HT1080 (cell line): ENCODE measurements at places on chromosomes 2 and 18.

- no peak for DNase-seq
Observed at GRCh38 chr2:127041259-127041970, 65.5 kb downstream of the BIN1 start.

DNA sequence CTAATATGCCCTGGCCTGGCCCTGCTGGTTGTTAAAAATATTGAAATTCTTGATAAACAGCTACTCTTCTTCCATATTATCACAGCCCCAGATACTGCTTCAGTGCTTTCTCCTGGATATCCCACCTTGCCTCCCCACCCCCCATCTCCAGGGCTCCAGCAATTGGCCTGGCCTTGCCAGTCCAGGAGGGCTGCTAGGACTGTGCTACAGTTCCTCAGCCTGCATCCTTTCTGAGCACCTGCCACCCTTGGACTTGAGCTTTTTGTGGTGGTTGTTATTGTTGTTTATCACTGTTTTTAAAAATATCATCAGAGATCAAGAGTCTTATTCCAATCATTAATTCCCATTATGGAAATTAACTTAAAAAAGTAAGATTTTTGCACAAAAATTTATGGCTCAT lies 13.5 kb downstream of the HNMT start:
- DNase-seq: no peak

DNA sequence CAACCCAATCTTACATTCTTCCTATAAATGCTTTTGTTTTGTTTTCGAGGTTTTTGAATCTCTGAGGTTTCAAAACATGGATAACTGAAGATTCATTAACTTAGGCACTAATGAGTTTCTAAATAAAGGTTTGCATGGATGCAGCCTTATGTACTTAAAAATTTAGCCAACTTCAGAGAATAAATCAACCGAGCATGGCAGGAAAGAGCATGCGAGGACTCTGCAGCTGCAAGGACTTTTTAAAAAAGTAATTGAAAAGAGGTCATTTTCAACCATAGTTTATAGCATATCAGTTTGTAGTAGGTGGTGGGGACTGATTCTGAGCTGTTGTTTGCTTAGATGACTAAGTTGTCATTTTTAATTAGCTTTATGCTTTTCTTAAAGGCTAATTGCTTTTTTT lies 567.0 kb upstream of the ZEB2 start:
- DNase-seq: no peak

- no peak for DNase-seq
Observed at GRCh38 chr18:13431886-13432285, 213.3 kb downstream of the LDLRAD4 start.

DNA sequence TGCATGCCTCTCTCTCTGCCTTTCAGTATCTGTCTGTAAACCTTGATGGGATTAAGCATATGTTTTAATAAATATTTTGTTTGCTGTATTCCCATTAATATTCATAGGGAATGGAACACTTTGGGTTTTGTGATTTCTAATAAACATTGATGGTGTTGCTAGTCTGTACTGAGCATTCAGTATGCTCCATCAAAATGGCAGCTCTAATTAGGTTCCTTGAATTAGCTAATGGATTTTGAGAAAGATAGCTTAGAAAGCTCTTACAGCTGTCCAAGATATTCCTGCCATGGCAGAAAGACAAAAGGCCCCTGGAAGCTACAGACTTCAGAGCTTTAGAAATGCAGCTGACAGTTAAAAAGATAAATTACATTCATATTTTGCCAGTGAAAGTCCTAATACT lies 199.2 kb upstream of the NRP2 start:
- no peak for DNase-seq

DNA sequence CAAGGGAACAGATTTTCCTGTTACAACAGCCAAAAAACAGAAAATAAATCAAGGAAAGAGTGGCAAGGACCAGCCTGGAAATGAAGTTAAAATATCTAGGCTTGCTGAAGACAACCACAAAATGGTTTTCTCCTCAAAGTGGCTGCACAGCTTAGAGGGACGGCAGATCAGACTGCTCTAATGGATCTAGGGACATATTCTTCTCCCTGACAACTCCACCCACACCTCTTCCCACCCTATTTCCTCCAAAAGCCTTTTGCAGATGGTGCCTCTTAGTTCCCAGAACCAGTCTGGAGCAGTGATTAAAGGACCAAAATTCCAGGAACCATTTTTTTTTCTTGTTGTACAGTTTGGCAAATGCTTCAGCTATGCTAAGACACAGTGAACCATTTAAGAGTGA lies 220.2 kb upstream of the SIX2 start:
- DNase-seq: no peak

DNA sequence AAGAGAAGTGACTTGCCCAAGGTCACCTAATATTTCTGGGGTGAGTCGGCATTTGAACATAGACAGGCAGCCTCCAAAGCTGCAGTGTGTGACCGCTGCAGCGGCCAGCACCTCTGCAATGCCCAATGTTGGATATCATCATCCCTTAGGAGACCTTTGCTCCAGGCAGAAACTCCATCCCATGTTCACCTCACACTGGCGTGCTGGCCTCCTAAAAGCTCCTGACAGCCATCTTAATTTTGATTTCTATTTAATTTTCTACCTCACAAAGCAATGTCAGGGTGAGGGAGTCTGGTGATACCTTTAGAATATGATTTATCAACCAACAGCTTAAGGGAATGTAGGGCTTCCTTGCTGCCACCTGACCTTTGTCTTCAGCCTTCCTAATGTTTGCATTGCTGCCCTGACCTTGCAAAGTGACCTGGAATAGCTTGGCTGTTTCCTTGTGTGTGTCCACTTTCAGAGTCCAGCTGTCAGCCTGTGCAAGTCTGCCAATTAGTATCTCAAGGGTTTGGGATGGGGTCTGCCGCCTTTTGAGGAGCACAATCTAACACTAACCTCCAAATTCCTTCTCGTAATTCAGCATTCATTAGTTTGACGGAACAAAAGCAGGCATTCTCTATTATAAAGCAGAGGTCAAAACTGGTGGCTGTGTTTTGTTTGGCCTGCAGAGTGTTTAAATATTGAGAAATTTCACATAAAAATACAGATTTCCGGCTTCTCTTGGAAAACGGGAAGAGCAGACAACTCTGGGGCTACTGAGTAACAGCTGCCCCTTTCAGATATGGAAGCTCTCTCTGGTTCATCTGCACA lies 127.6 kb downstream of the PLEKHM3 start:
- DNase-seq: no peak

- peak; percentile 59 for DNase-seq
Observed at GRCh38 chr2:63189026-63189425, 138.4 kb downstream of the OTX1 start.

- DNase-seq: no peak
Observed at GRCh38 chr2:199460846-199461710, 3.3 kb upstream of the SATB2 start.

DNA sequence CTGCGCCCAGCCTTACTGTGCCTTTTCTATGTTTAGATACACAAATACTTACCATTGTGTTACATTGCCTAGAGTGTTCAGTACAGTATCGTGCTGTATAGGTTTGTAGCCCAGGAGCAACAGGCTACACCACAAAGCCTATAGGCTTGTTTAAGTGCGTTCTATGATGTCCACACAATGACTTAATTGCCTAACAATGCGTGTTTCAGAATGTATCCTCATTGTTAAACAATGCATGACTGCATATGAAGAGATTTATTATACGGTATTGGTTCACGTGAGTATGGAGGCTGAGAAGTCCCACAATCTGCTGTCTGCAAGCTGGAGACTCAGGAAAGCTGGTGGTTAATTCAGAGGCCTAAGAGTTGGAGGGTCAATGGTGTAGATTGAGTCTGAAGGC lies 46.1 kb upstream of the MGAT4A start:
- DNase-seq: peak; percentile 14

DNA sequence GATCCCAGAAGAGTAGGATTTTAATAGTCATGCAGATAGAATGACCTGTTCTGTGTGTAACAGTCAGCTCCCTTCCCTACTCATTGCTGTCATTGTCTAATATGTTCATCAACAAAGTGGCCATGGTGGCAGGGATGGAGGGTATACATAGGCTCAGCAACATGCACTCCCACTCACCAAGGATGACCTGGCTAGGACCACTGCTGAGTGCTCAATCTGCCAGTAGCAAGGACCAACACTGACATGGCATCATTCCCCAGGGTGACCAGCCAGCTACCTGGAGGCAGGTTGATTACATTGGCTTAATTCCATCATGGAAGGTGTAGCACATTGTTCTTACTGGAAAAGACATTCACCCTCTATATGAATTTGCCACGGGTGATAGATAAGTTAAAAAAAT lies 401.7 kb upstream of the CELF4 start:
- no peak for DNase-seq

- DNase-seq: no peak
Observed at GRCh38 chr2:126059379-126059778, 596.6 kb upstream of the GYPC start.

- peak; percentile 41 for DNase-seq
Observed at GRCh38 chr18:31680831-31681568, 3.4 kb downstream of the B4GALT6 start.

DNA sequence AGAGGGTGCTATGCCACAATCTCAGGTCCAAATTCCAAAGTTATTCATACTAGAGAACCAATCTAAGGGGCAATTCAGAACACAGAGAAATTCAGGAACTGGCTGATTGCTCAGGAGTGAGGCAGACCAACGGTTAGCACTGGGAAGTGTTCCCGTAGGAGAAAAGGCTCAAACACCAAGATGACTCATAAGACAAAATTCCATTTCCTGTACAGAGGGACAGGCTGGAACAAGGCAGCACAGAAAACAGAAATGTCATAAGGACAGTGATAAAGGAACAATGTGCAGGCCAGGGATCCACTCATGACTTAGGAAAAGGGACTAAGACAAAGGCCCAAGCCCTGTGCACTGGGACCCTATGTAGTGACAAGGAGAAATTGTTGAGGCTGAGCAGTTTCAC lies 54.2 kb downstream of the PDE1A start:
- DNase-seq: peak; percentile 95

DNA sequence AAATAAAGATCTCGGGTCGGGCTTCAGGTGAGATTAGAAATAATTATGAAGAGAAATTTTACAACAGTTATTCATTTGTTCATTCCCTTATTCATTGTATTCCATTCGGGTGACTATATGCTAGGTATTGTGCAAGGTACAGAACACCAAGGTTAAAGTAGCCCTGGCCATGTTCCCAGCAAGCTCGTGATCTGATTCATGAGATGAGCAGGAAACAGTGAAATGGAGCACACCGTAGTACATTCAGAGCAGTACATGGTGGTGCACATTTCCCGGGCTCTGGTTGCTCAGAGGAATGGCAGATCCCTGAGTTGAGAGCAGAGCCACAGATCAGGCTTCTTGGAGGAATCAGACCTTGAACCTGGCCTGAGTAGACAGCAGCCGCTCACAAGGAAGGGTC lies 87.7 kb downstream of the PRKRA start:
- DNase-seq: peak; percentile 46

DNA sequence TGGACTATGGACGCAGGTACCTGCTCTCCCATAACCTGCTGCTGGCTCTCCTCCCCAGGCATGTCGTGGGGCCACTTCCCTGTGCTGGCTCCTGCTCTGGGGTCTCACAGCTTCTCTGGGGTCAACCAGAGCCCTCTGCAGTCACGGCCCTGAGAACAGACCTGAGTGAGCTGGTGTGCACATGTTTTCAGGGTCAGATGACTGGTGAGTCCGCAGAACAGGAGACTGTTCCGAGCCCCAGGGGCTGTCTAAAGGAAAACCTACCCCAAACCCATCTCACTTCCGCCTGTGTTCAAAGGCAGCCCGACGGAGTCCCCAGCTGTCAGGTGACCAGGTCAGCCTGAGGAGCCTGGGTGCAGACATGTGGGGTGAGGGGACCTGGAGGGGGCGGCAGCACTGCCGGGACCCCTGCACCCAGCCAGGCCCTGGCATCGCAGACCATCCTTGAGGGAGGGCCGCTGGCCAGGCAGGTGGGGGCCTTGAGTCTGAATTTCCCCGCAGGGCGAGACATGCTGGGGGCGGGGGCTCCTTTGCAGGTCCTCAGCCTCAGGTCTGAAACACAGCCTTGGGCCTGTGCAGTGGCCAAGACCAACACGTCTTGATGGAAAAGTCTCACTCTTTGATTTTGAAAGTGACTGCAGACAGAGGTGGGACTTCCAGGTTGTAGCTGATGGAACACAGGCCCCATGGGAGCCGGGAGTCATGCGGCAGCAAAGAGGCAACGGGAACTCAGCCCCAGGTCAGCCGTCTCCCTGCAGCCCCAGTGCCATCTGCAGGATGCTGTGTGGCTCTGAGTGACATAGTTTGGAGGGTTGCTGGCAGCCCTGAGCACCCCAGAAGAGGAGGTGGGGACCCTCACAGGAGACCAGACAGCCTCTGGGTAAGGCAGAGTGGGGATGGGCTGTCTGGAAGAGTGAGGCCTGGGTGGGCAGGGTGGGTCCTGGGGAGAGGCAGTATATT lies 65.3 kb downstream of the TWIST2 start:
- no peak for DNase-seq

GRCh38 chr2:84971510-84972206 lies 697 bp downstream of the KCMF1 start:
- DNase-seq: no peak

- DNase-seq: no peak
Observed at GRCh38 chr2:216242365-216242764, 129.9 kb downstream of the MARCHF4 start.

DNA sequence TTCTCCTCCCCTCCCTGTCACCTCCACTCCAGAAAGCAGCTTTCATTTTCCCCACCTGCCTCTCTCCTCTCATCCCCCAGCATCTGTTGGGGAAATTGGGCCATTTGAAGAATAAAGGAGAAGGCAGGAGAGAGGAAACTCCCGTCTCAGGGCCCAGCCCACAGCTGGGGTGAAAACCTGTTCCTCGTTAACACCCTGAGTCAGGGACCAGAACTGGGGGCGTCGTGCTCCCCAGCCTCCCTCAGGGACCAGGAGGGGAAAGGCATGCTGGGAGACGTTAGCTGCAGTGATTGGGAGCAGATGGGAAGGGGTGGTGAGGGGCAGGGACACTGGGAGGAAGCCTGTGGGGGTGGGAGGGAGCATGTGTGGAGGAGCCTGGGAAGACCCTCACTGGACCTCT lies 251.3 kb downstream of the DYSF start:
- no peak for DNase-seq

GRCh38 chr2:16031058-16031847 lies 90.9 kb downstream of the MYCN start:
- DNase-seq: no peak

DNA sequence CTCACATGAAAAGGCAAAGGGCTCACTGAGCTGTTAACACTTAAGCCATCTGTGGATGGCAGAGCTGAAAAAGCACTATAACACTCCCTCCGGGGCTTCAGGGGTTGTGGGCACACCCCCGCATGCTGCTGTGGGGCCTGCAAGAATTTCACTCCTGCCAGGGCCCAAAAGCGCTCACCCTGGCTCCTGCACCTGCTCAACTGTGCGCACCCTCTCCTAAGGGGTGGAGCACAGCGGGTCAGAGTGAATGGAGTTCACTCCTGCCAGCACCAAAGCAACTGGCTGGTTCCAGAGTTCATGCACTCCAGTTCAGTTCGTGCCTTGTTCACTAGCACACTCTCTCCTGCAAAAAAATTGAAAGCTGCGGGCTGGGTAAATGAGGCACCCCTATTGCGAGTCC lies 814.2 kb upstream of the SLC39A10 start:
- no peak for DNase-seq

GRCh38 chr2:8572712-8573233 lies 109.1 kb upstream of the ID2 start:
- no peak for DNase-seq
